ENCODE measurements at places on chromosomes 13 and 19.

- DNase-seq = no peak
Observed at GRCh38 chr19:16208064-16208759, 10.5 kb downstream of the AP1M1 start.

DNA sequence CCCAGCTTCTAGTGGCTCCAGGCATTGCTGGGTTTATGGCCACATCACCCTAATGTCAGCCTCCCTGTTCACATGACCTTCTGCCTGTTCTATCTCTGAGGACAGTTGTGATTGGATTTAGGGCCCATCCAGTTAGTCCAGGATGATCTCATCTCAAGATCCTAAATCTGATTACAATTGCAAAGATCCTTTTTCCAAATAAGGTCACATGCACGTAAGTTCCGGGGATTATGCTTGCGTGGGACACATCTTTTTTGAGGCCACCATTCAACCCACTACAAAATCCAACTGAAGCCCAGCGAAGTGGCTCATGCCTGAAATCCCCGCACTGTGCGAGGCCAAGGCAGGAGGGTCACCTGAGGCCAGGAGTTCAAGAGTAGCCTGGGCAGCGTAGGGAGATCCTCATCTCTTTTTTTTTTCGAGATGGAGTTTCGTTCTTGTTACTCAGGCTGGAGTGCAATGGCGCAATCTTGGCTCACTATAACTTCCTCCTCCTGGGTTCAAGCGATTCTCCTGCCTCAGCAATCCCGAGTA lies 12.3 kb downstream of the PLD3 start:
- DNase-seq = no peak

GRCh38 chr13:27583645-27584044 lies 36.7 kb downstream of the LNX2 start:
- no peak for DNase-seq

GRCh38 chr13:72920097-72920496 lies 138.2 kb downstream of the PIBF1 start:
- no peak for DNase-seq

DNA sequence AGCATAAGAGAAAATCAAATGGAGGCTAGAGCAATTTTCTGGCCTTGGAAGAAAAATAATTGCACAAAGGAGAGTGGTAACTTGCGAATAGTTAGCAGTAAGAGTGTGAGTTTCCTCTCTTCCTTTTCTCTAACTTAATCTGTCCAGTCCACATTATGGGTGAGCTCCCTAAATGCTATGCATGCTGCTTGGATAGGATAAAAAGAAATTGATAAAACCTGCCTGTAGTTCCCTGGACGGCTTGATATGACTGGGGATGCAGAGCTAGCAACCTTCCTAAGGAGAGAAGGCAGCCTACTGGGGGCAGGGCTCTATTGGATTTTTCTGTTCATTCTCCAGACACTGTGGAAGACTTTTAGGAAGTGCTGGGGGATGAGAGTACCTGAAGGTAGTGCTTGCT lies 311.3 kb downstream of the LMO7 start:
- no peak for DNase-seq

- DNase-seq = peak; percentile 72
Observed at GRCh38 chr13:27362064-27362751, 62.2 kb upstream of the GTF3A start.

GRCh38 chr13:34515201-34515600 lies 426.9 kb upstream of the NBEA start:
- DNase-seq = no peak

Measured in T-helper 9 cell (primary cell).